ENCODE measurements at places on chromosomes 11 and 22.

- no peak for DNase-seq
Observed at GRCh38 chr11:100857236-100858005, 170.3 kb downstream of the ARHGAP42 start.

DNA sequence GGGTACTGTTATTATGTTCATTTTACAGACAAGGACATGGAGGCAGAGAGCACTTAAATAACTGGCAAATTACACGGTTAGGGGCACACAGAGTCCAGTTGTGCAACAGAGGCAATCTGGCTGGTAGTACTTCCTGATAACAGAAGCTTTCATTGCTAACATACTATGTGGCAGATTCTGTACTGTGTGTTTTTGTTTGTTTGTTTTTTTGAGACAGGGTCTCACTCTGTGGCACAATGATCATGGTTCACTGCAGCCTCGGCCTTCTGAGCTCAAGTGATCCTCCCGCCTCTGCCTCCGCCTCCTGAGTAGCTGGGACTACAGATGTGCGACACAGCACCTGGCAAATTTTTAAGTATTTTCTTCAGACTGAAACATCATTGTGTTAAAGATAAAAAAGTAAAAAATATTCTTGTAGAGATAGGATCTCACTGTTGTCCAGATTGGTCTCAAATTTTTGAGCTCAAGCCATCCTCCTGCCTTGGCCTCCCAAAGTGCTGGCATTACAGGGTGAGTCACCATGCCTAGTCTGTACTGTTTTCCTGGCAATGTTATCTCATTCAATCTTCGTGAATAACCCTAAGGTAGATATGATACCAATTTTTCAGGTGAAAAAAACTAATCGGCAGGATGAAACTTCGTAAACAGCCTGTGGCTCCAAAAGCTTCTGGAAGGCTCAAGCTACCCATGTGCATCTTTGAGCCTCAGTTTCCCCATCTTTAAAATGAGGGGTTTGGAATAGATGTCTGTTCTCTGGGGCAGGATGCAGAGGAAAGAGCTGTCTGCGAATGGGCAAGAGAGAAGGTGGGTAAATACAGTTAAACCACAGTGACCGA is 921 bp upstream of the NUCB2 start:
- DNase-seq = no peak

- DNase-seq = no peak
Observed at GRCh38 chr11:36421546-36422155, 88.4 kb downstream of the TRAF6 start.

DNA sequence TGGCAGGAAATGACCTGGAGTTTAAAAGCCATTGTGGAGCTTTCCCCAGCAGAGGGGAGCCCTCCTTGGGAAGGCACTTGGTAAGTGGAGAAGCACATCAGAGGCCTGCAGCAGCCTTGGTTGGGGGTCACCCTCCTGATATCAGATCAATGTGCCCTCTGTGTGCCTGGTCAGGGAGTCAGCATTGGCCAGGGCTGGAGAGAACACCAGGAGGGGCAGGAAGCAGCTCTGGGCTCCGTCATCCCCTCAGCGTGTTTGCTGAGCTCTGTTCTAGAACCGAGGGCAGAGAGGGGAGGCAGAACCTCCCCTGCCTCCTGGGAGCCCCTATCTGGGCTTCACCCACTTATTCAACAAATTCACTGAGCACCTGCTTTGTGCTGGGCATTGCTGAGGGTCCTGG is 846.0 kb downstream of the TBC1D22A start:
- DNase-seq = no peak

- DNase-seq = no peak
Observed at GRCh38 chr11:119339589-119340334, 921 bp downstream of the C1QTNF5 start.

GRCh38 chr22:42366806-42367581 is 65.2 kb downstream of the NFAM1 start:
- DNase-seq = no peak

DNA sequence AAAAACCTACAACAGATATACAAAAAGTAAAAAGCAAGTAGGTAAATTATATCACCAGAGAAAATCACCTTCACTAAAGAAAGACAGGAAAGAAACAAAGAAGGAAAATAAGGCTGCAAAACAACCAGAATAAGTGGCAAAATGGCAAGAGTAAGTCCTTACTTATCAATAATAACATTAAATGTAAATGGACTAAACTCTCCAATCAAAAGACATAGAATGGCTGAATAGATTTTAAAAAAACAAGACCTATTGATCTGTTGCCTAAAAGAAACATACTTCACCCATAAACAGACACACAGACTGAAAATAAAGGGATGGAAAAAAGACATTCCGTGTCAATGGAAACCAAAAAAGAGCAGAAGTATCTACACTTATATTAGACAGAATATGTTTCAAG is 695.7 kb upstream of the FAT3 start:
- DNase-seq = no peak

- DNase-seq = no peak
Observed at GRCh38 chr11:40100162-40100553, 1359.3 kb downstream of the LRRC4C start.

DNA sequence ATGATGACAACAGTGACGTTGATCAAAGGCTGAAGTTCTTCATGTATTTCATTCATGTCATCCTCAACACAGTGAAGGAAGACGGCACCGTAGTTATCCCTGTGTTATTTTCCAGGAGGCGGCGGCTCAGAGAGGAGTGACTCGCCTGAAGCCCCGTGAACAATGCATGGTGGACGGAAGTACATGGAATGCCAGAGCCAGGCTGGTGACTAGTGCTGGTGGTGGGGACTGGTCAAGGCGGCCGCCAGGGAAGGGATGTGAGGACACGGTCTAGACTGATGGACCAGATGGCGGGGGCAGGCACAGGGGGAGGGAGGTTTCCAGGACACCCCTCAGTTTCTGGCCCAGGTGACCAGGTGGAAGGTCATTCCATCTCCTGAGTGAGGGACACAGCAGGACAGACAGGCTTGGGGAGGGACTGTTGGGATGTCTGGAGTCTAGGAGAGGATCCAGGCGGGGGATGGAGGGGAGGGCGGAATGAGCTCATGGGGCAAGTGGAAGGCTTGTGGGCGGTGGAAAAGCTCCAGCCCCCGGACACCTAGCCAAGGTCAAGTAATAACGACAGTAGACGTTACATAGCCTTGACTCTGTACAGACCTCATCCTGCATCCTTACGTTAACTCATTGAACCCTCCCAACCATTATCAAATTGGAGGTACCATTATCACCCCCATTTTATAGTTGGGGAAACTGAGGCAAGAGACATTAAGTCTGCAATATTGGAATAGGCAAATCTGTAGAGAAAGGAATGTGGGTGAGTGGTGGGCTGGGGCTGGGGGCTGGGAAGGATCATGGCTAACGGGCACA is 16.0 kb upstream of the PICK1 start:
- DNase-seq = no peak

- peak; percentile 73 for DNase-seq
Observed at GRCh38 chr11:73198677-73199076, 19.4 kb upstream of the P2RY2 start.

DNA sequence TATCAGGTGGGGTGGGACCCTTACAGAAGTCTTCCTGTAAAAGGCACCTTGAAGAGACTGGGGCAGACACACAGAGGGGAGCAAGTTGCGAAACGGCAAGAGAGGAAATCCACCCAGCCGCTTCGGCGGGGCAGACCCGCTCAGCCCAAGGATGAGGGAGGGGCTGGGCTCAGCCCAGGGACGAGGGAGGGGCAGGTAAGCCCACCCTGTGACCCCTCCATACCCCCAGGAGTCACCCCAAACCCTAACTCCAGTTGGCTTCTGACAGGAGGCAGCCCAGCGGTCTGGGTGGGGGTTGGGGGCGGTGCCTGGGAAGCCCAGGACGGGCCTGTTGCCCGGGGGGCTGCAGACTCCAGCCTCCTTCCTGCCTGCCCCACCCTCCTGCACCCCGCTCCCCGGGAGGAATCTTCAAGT is 965 bp downstream of the OSBPL5 start:
- DNase-seq = no peak
